Mucosa of descending colon (tissue), 3 donors: ENCODE measurements at places on chromosomes 4 and X. TPM values are rescaled to one million over a fixed set of nuclear protein-coding genes. Genes with fewer than 3 reads are reported as not detected.

UGT2B10 gene
- total RNA-seq: not detected

MAOA gene
- 401 TPM for total RNA-seq

POLN gene
- 4.6 TPM for total RNA-seq

PARM1 gene
- 120 TPM for total RNA-seq

RASL11B gene
- total RNA-seq: 0.76 TPM

EVC2 gene
- 0.64 TPM for total RNA-seq

PAGE2 gene
- total RNA-seq: not detected

CCDC110 gene
- total RNA-seq: 5.4 TPM

SHROOM2 gene
- total RNA-seq: 11.5 TPM

TMPRSS11F gene
- total RNA-seq: not detected

TMEM47 gene
- total RNA-seq: 3.4 TPM

CCDC149 gene
- total RNA-seq: 14.1 TPM

ANXA3 gene
- 46.4 TPM for total RNA-seq

F8A2 gene
- total RNA-seq: not detected
